ENCODE measurements at places on chromosomes 4 and X. TPM values are rescaled to one million over a fixed set of nuclear protein-coding genes. Genes with fewer than 3 reads are reported as not detected.
A peak's percentile ranks its signal among the peaks of the same experiment; 100 is the strongest.

DNA sequence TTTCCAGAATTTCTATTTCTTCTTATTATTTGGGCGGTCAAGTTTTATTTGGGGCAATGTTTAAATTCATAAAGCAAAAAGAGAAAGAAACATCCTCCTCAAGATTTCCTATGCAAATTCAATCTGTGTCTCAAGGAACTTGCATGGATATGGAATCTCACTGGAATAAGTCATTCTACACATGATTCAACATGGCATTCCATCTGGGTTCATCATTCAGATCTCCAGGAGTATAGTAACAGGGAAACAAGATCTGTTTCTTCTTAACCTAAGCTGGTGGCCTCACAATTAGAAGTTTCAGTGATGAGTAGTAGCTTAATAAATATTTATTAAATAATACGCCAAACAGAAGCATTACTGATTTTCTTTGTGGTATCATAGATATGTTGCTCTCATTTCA is 19.8 kb downstream of the KLHL34 start:
- no peak for DNase-seq

GRCh38 chr4:158788516-158788915 is 19.7 kb downstream of the FNIP2 start:
- DNase-seq = no peak

GRCh38 chr4:80507507-80507906 is 172.0 kb downstream of the CFAP299 start:
- no peak for DNase-seq

GRCh38 chr4:66972087-66972486 is 573.2 kb downstream of the CENPC start:
- no peak for DNase-seq

DNA sequence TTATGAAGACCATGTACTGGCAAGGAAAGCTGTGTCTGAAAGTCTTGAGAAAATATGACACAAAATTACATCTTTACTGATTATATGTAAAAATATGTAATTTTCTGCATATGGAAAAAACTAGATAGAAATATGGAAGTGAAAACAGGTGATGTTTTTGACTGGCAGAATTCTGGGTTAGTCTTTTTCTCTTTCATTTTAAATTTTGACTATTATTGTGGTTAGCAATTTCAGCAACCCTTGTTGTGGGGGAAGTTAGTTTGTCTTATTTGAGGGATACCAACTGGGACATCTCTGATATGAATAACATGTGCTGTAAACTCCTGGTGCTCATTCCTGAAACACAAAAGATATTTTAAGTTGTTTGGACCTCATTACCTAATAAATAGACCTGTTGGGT is 49.9 kb upstream of the CPEB2 start:
- no peak for DNase-seq

- peak; percentile 36 for DNase-seq
Measured at GRCh38 chrX:102067966-102068723, 57.3 kb upstream of the TCEAL2 start.

DNA sequence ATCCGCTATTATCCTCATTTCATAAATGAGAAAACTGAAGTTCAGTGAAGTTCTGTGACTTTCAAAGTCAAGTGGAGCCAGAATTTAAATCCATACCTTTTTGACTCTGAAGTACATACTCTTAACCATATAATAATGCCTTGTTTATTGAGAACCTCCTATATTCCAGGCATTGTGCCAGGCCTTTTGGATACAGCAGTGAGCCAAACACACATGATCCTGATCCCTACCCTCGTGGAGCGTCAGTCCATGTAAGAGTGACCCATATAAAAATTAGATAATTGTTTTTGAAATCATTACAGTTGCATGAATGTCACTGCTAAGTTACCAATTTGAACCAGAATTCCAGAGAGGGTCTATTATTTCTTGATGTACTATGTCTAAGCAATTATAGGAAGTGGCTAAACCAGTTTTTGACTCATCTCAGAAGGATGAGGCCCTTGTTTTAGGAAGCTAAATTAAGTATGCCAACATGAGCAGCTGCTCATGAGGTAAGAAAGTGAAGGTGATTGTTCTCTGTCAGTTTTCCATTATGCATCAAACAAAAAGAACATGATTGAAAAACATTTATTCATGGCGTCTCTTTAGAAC is 289.5 kb downstream of the GLUD2 start:
- no peak for DNase-seq

The ZDHHC15 gene
- 3.1 TPM for total RNA-seq

The RS1 gene
- total RNA-seq = not detected

The CT45A5 gene
- not detected for total RNA-seq

Measured in tibial nerve (tissue), 4 donors.